ENCODE measurements at places on chromosomes 1 and 21. TPM values are rescaled to one million over a fixed set of nuclear protein-coding genes. Genes with fewer than 3 reads are reported as not detected.
A peak's percentile ranks its signal among the peaks of the same experiment; 100 is the strongest.

DNA sequence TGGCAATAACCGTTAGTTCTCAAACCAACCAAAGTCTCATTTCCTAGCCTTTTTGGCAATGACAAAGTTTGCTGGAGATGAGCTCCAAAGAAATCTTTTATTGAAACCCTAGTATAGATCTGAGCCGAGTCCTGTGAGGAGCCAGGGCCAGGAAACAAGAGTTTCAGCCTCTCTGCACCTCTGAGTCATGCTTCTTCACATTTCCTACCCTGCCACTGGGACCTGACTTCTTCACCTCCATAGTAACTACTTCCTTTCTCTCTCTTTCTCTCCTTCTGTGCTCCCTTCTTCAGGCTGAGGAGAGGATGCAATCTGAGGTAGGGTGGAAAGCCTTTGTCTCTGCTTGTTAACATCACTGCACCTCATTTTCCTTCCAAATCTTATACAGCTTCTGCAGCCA is 38.7 kb upstream of the IPO9 start:
- DNase-seq: peak; percentile 65
- peak overlapping the region; percentile 17 for H3K27ac ChIP-seq
- H3K27me3 ChIP-seq: no peaks in the 10 kb centered on the region
- peaks cover 60% of the 10 kb centered on the region for H3K36me3 ChIP-seq

DNA sequence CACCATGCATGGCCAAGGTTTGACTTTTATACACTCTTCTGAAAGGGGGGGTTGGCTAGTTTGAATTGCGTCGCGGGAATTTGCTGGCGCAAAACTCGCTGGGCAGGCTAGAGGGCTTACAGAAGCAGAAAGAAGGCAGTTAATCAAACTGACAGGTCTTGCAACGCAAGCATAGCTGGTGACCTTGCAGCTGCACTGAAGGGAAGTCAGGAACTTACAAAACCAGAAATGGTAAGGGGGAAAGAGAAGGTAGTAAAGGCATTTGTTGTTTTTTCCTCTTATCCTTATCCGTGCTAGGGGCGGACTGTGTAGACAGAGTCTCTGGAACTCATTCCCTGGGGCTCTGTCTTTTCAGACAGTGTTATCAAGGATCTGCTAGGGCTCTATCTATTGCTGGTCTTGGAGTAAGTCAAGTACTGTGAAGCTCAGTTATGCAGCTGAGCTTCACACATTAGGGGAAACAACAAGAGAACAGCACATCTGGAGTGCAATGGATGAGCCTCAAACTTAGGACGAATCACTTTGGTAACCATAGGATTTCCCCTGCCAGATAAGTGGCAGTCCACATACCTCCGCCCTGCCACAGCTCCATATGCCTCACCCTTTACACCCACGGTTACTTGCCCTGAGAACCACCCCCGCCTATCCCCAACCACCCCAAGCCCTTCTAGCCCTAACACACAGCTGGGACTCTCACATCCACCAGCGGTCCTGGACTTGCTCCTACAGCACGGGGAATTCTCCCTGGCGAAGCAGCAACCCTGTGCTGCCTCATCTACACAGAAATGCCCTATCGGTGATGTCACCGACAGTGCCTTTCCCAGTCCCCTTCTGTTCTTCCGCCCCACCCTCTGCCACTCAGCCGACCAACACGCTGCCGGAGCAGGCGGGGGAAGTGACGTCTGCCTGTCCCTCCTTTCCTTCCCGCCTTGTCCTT is 251.4 kb downstream of the FAM72C start:
- no peak for DNase-seq
- H3K4me1 ChIP-seq: no peaks in the 10 kb centered on the region
- no peaks in the 10 kb centered on the region for H3K27me3 ChIP-seq
- H3K27ac ChIP-seq: no peak overlapping the region
- H3K4me3 ChIP-seq: no peak overlapping the region

DNA sequence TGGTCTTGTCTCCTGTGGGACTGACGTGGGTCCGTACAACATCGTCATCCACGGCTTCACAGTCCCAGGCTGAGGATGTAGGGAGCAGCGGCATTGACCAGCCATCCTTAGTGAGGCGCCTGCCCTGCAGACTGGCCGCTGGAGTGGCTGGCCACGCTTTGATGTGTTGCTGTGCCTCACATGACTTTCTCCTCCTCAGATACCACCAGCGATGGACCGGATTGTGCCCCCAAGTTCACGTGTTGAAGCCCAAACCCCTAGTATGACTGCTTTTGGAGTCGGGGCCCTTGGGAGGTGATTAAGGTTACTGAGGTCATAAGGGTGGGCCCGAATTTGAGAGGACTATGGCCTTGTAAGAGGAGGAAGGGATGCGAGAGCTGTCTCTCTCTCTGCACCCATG is 122.5 kb downstream of the PCBP3 start:
- H3K27ac ChIP-seq: no peak overlapping the region
- no peaks in the 10 kb centered on the region for H3K27me3 ChIP-seq
- H3K36me3 ChIP-seq: no peaks in the 10 kb centered on the region
- no peaks in the 10 kb centered on the region for H3K4me1 ChIP-seq

- no peak for DNase-seq
- no peaks in the 10 kb centered on the region for H3K4me1 ChIP-seq
- no peak overlapping the region for H3K4me3 ChIP-seq
- H3K27ac ChIP-seq: no peak overlapping the region
- H3K27me3 ChIP-seq: peaks cover 3% of the 10 kb centered on the region
These were observed 39.6 kb upstream of the PIGC start for GRCh38 chr1:172483448-172483847.

GRCh38 chr1:112256411-112256810 is 139.6 kb upstream of the CTTNBP2NL start:
- no peaks in the 10 kb centered on the region for H3K36me3 ChIP-seq
- H3K4me1 ChIP-seq: peaks cover 2% of the 10 kb centered on the region
- no peak overlapping the region for H3K27ac ChIP-seq
- DNase-seq: no peak

GRCh38 chr1:21270086-21270689 is 20.1 kb downstream of the ECE1 start:
- H3K27ac ChIP-seq: no peak overlapping the region
- peaks cover 32% of the 10 kb centered on the region for H3K36me3 ChIP-seq
- no peaks in the 10 kb centered on the region for H3K27me3 ChIP-seq
- no peak overlapping the region for H3K4me3 ChIP-seq
- peak; percentile 61 for DNase-seq

DNA sequence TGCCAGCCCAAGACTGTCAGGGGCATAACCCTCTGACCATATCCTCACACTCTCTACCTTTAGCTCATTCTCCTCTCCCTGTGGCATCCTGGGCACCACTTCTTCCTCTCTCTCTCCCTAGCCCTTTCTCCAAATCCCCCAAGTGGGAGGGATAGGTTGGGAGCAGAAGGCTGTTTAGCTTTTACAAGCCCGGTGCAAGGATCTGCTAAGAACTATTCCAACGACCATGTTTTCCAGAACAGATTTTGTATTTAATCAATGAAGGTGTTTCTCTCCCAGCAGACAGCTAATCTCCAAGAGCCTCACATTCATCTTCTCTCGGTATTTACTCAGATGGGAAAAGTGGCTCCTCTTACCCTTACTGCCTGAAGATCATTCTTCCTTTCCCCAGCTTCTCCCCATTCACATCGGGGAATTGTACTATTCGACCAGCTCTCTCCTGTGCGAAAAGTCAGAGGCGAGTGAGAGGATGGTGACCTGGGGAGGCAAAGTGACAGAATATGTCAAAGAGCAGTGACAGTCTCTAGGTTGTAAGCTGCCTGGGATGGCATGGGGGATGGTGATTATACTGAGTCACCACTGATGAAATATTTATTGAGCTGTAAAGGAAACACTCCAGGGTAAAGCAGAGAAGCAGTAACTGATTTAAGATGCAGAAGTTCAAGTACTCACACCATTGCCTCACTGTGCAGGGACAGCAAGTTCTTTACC is 47.0 kb upstream of the RBM15 start:
- DNase-seq: peak; percentile 25
- H3K4me3 ChIP-seq: no peak overlapping the region
- no peaks in the 10 kb centered on the region for H3K36me3 ChIP-seq
- H3K27me3 ChIP-seq: no peaks in the 10 kb centered on the region

- peaks cover 10% of the 10 kb centered on the region for H3K36me3 ChIP-seq
- DNase-seq: peak; percentile 63
- peak overlapping the region; percentile 82 for H3K4me3 ChIP-seq
- no peaks in the 10 kb centered on the region for H3K27me3 ChIP-seq
- peak overlapping the region; percentile 98 for H3K27ac ChIP-seq
- H3K4me1 ChIP-seq: peaks cover 11% of the 10 kb centered on the region
These were observed 1.7 kb upstream of the JUN start for GRCh38 chr1:58785442-58786058.

DNA sequence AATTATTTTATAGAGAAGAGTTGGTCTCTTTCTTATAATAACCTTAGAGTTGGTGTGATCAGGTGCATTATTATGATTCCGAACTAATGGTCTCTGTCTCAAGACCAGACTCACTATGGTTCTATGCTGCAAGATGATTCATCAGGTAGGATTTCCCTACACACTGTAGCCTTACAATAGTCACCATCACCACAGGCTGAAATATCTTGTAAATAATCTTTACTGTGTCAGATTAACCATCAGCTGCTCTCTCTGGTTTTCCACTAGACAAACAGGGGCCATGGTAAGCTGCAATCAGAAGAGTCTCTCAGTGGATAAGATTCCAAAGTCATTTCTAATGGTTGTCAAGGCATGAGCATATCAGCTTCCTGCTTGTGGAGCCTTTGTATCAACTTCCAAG is 4.4 kb upstream of the GBP4 start:
- H3K36me3 ChIP-seq: no peaks in the 10 kb centered on the region
- no peak for DNase-seq
- H3K27me3 ChIP-seq: no peaks in the 10 kb centered on the region

DNA sequence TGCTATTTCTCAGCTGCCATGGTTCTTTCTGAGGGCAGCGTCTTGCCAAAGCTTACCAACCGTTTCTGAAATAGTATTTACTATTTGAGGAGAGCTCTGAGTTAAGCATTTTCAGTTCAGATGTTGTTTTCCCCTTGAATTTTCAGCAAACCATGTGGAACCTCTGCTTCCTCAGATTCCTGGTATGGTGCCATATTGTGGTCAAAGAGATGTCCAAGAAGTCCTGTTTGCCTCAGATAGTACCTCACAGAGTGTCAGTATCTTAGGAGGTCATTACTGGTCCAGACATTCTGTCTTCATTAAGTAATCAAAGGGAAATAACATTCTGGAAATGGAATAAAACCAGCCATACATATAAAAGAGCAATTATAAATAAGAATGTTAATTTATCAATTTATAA is 36.6 kb downstream of the VANGL2 start:
- no peaks in the 10 kb centered on the region for H3K4me1 ChIP-seq
- H3K27ac ChIP-seq: no peak overlapping the region
- no peak overlapping the region for H3K4me3 ChIP-seq
- no peaks in the 10 kb centered on the region for H3K27me3 ChIP-seq
- DNase-seq: no peak

- no peak overlapping the region for H3K27ac ChIP-seq
- H3K4me3 ChIP-seq: no peak overlapping the region
- no peak for DNase-seq
- H3K27me3 ChIP-seq: no peaks in the 10 kb centered on the region
- H3K4me1 ChIP-seq: no peaks in the 10 kb centered on the region
These were observed 68.7 kb upstream of the MPC2 start for GRCh38 chr1:168005529-168005928.

Gene GBP5
- total RNA-seq: under 0.01 TPM

Gene TFF3
- not detected for total RNA-seq

Gene ST6GALNAC5
- total RNA-seq: 1.3 TPM

Gene TMPRSS3
- not detected for total RNA-seq

Gene CNIH3
- 15.7 TPM for total RNA-seq

Gene OLIG1
- total RNA-seq: not detected

Measured in fibroblast of lung (primary cell).